ENCODE measurements at places on chromosomes 1 and 21. TPM values are rescaled to one million over a fixed set of nuclear protein-coding genes. Genes with fewer than 3 reads are reported as not detected.

- no peak overlapping the region for H3K4me3 ChIP-seq
- H3K4me1 ChIP-seq, result no peaks in the 10 kb centered on the region
- H3K27ac ChIP-seq, result no peak overlapping the region
- no peak for DNase-seq
- no peaks in the 10 kb centered on the region for H3K36me3 ChIP-seq
Observed at GRCh38 chr1:111920221-111921024, 69.0 kb downstream of the KCND3 start.

DNA sequence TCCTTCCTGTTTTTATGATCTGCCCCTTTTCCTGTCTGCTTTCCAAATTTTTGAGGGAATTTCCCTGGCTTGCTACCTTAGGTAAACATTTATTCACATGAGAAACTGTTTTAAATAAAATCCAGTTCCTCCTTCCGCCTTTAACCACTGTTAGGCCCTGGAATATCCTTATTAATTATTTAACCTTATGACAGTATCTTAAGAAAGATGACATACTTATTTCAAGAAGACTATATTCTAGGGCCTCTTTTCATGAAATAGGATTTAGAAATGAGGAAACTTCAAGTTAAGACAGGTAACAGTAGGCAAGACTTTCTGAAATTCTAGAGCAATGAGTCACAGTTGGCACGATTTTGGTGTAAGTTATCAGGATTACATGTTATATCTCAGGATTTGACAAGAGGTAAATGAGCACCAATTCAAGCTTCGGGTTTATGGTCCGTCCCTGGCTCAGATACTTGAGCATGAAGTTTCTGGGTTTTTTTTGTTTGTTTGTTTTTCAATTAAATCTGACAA, 2.0 kb upstream of the TNFSF18 start:
- H3K4me1 ChIP-seq, result no peaks in the 10 kb centered on the region
- no peaks in the 10 kb centered on the region for H3K27me3 ChIP-seq
- DNase-seq, result no peak
- H3K27ac ChIP-seq, result no peak overlapping the region
- no peaks in the 10 kb centered on the region for H3K36me3 ChIP-seq

GRCh38 chr21:28991861-28992525, 684 bp downstream of the LTN1 start:
- DNase-seq, result no peak
- H3K4me1 ChIP-seq, result peaks cover 3% of the 10 kb centered on the region
- no peaks in the 10 kb centered on the region for H3K36me3 ChIP-seq

DNA sequence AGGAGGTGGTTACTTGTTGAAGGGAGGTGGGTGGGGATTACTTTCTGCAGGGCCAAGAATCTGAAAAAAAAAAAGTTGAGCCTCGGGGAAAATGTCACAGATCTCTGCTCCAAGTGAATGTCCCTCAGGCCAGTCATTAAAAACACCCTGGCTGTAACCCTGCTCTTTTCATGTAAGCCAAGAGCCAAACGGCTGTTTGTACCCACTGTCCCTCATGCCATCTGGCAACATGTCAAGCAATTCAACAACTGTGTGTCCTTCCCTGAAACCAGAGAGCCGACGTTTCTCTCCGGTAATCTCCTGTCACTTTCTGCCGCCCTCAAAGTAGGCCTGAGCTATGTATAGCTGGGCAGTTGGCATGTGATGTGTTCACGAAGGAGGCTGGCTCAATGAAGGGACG, 14.7 kb downstream of the CASQ2 start:
- no peaks in the 10 kb centered on the region for H3K27me3 ChIP-seq
- no peak overlapping the region for H3K27ac ChIP-seq
- no peak for DNase-seq
- H3K36me3 ChIP-seq, result no peaks in the 10 kb centered on the region
- H3K4me1 ChIP-seq, result no peaks in the 10 kb centered on the region

GRCh38 chr1:106222403-106222802, 834.1 kb upstream of the PRMT6 start:
- no peak for DNase-seq
- no peak overlapping the region for H3K4me3 ChIP-seq
- H3K4me1 ChIP-seq, result no peaks in the 10 kb centered on the region
- no peak overlapping the region for H3K27ac ChIP-seq
- no peaks in the 10 kb centered on the region for H3K36me3 ChIP-seq
- H3K27me3 ChIP-seq, result no peaks in the 10 kb centered on the region

DNA sequence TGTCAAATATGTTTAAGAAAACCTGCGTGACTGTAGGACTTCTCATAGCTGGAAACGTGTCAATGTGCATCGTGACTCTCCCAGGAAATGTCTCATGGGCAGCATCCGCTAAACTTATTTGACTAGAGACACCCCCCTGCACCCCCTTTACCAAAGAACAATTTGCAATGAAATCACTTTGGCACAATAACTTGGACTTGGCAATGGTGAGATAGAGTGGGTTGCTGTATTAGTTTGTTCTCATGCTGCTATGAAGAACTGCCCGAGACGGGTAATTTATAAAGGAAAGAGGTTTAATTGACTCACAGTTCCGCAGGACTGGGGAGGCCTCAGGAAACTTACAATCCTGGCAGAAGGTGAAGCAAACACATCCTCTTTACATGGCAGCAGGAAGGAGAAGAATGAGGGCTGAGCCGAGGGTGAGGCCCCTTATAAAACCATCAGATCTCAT, 13.8 kb downstream of the CLDN14 start:
- H3K27ac ChIP-seq, result no peak overlapping the region
- H3K27me3 ChIP-seq, result no peaks in the 10 kb centered on the region
- no peaks in the 10 kb centered on the region for H3K36me3 ChIP-seq

- H3K27ac ChIP-seq, result no peak overlapping the region
- H3K27me3 ChIP-seq, result no peaks in the 10 kb centered on the region
- no peak overlapping the region for H3K4me3 ChIP-seq
- H3K36me3 ChIP-seq, result no peaks in the 10 kb centered on the region
- DNase-seq, result no peak
Observed at GRCh38 chr1:24899581-24900485, 30.2 kb downstream of the RUNX3 start.

- H3K4me3 ChIP-seq, result no peak overlapping the region
- DNase-seq, result no peak
- H3K27ac ChIP-seq, result no peak overlapping the region
- peaks cover 10% of the 10 kb centered on the region for H3K4me1 ChIP-seq
- H3K27me3 ChIP-seq, result no peaks in the 10 kb centered on the region
Observed at GRCh38 chr1:94799206-94799605, 21.0 kb upstream of the SLC44A3 start.

DNA sequence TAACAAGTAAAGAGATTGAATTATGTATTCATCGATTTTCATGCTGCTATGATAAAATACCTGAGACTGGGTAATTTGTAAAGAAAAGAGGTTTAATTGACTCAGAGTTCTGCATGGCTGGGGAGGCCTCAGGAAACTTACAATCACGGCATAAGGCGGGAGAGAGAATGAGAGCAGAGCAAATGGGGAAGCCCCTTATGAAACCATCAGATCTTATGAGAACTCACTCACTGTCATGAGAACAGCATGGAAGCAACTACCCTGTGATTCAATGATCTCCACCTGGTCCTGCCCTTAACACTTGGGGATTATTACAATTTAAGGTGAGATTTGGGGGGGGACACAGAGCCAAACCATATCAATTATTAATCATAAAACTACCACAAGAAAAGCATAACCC, 3.3 kb upstream of the GBP3 start:
- H3K27ac ChIP-seq, result no peak overlapping the region
- H3K4me3 ChIP-seq, result no peak overlapping the region
- H3K36me3 ChIP-seq, result no peaks in the 10 kb centered on the region
- DNase-seq, result no peak

DNA sequence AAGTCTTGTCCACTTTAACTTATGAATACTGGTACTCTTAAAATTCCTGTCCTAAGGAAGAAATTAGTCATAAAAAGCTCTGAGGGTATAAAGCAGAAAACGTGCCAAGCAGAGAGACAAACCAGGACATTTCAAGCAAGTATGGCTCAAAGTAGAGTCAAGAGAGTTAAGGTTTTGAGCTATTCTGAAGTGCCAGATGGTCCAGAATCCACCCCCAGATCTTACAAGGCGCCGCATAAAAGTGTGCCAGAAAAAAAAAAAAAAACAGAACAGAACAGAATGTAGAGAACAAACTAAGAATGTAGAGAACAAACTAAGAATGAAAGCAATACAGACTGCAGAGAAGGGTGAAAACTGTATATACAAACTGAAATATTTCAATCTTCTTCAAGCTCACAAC, 12.5 kb downstream of the EPS15 start:
- peaks cover 7% of the 10 kb centered on the region for H3K4me1 ChIP-seq
- no peak overlapping the region for H3K4me3 ChIP-seq
- H3K27me3 ChIP-seq, result no peaks in the 10 kb centered on the region
- no peak overlapping the region for H3K27ac ChIP-seq

DNA sequence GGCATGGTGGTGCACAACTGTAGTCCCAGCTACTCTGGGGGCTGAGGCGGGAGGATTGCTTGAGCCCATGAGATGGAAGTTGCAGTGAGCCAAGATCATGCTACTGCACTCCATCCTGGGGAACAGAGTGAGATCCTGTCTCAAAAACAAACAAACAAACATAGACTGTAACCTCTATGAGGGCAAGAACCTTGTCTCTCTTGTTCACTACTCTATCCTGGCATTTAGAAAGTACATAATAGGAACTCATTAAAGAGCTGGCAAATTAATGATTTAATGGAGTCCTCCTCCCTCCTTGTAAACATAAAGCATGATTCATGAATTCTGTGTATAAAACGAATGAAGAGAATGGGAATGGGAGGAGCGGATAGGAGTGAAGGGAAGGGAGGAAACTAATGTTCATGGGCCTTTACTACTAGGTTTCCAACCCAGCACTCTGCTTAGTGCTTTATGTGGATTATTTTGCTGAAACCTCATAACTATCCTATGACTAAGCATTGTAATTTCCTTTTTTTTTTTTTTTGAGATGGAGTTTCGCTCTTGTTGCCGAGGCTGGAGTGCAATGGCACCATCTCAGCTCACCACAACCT, 8.6 kb downstream of the LMOD1 start:
- peaks cover 17% of the 10 kb centered on the region for H3K4me1 ChIP-seq
- no peak for DNase-seq
- H3K27ac ChIP-seq, result peak overlapping the region; percentile 33
- H3K27me3 ChIP-seq, result no peaks in the 10 kb centered on the region
- H3K36me3 ChIP-seq, result no peaks in the 10 kb centered on the region

GRCh38 chr1:226369110-226369509, 38.8 kb downstream of the PARP1 start:
- no peak overlapping the region for H3K4me3 ChIP-seq
- no peak for DNase-seq
- no peaks in the 10 kb centered on the region for H3K36me3 ChIP-seq
- no peaks in the 10 kb centered on the region for H3K27me3 ChIP-seq
- H3K4me1 ChIP-seq, result no peaks in the 10 kb centered on the region

DNA sequence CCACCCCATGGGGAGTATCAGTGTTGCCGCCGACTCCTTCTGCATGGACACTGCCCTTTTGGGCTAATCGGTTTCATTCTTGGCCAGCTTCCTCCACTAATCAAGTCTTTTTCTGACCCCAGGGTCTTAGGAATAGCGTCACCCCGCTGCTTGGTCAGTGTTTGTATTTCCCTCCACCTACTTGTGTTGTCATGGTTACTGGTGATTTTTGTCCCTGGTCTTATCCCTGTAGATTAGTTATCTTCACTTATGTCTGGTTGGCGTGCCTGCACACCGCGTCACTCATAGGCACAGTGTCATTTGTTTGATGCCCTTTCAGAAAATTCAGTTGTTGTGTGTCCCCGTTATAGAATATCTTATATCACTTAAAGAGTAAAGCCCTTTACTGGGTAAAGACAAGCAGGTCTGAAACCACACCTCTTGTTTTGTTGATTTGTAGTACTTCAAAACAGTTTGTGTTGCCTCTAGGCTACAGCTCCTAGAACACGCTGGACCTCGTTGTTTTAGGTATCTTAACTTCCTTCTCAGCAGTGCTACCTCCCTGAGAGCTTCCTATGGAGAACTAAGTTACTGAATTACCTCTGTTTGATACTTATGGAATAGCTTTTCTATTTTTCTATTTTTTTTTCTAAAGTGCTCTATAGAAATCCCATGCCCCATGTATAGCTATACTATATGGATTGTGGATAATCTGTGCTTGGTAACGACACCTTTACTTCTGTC, 868 bp downstream of the PPP1R12B start:
- H3K27me3 ChIP-seq, result no peaks in the 10 kb centered on the region
- H3K36me3 ChIP-seq, result no peaks in the 10 kb centered on the region
- H3K4me3 ChIP-seq, result peak overlapping the region; percentile 98

DNA sequence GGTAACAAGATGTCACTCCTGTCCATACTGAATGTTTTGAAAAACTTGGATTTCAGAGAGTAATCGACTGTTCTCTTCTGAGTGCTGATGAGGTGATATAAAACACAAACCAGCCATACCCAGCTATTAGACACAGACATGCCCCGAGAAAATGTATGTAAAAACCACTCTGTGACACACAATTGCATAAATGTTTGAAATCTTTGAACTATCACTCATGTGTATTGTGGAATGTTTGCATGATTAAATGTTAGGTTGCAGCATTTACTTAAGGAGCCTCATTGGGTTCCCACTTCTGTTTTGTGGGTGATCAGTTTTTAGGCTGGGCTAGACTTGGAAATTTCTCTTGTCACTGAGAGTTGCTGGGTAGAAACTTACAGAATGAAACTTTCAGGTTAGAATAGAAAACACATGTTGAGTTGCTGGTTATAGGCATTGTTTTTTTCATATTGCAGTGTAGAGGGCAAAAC, 270.4 kb upstream of the B3GALT2 start:
- no peak for DNase-seq
- H3K27me3 ChIP-seq, result no peaks in the 10 kb centered on the region
- no peaks in the 10 kb centered on the region for H3K4me1 ChIP-seq

GRCh38 chr1:30738040-30738714, 14.8 kb upstream of the MATN1 start:
- no peak for DNase-seq
- H3K27ac ChIP-seq, result no peak overlapping the region
- H3K4me1 ChIP-seq, result no peaks in the 10 kb centered on the region
- H3K4me3 ChIP-seq, result no peak overlapping the region
- no peaks in the 10 kb centered on the region for H3K27me3 ChIP-seq
- H3K36me3 ChIP-seq, result no peaks in the 10 kb centered on the region

GRCh38 chr1:28935293-28935692, 20.9 kb downstream of the EPB41 start:
- no peak overlapping the region for H3K4me3 ChIP-seq
- DNase-seq, result no peak
- no peaks in the 10 kb centered on the region for H3K4me1 ChIP-seq
- H3K27ac ChIP-seq, result no peak overlapping the region
- no peaks in the 10 kb centered on the region for H3K36me3 ChIP-seq

The SOX13 gene
- 32.6 TPM for total RNA-seq

The OR2T33 gene
- total RNA-seq, result not detected

The BOLA1 gene
- 28.4 TPM for total RNA-seq

The UBASH3A gene
- not detected for total RNA-seq

The DMRTA2 gene
- total RNA-seq, result not detected

The PLXNA2 gene
- total RNA-seq, result 71.5 TPM

The AKT3 gene
- total RNA-seq, result 45.8 TPM

The TSPEAR gene
- total RNA-seq, result 0.27 TPM

The OR2M3 gene
- total RNA-seq, result not detected

The FMO2 gene
- total RNA-seq, result 5.5 TPM

The TRAF3IP3 gene
- 1.4 TPM for total RNA-seq

The FCRL3 gene
- not detected for total RNA-seq
